ENCODE measurements at places on chromosomes 6 and 20. TPM values are rescaled to one million over a fixed set of nuclear protein-coding genes. Genes with fewer than 3 reads are reported as not detected.

MCM8 gene
- 2.7 TPM for polyA plus RNA-seq

SIRPA gene
- polyA plus RNA-seq = 8.6 TPM

GJA10 gene
- polyA plus RNA-seq = not detected

BPIFB2 gene
- polyA plus RNA-seq = 0.05 TPM

NRSN1 gene
- polyA plus RNA-seq = 1.2 TPM

RNF146 gene
- 17.0 TPM for polyA plus RNA-seq

ADTRP gene
- polyA plus RNA-seq = not detected

TRIM31 gene
- 0.15 TPM for polyA plus RNA-seq

ALDH8A1 gene
- polyA plus RNA-seq = 0.99 TPM

NKX2-4 gene
- polyA plus RNA-seq = not detected

CNBD2 gene
- 10.9 TPM for polyA plus RNA-seq

EBF4 gene
- 25.3 TPM for polyA plus RNA-seq

Data from pancreas (tissue), 10 donors.